T47D (cell line): ENCODE measurements at places on chromosomes 2 and 18.
A peak's percentile ranks its signal among the peaks of the same experiment; 100 is the strongest.

DNA sequence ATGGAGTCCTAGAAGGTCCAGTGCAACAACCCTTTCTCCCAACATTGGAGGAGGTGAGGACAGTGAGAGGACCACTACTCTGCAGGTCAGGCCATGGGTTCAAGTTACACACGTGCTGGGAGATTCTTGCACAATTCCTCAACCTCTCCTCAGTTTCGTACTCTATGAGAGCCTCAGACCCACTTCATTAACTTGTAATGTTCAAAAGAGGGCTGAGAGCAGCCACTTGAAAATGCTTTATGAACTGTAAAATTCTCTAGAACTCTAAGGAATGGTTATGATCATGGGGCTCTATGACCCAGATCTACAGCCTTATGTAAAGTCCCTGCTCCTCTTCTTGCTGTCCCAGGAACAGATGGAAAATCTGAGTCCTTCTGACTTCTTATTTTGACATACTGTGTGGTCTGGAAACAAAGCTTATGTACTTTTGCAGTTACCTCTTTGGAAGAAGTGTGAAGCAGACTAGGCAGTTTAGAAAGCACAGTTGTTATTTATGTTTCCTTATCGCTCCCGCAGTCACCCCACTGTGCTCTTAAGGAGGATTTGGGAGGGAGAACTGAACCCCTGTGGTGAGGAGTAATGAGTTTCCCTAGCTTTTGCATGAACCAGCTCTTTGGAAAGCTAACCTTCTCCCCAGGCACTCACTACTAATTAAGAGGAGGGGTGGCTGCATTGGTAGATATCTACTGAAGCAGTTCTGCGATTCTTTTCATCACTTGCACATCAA, 296.6 kb downstream of the LRRTM1 start:
- DNase-seq, result no peak

- DNase-seq, result no peak
Observed at GRCh38 chr2:72084584-72084976, 63.1 kb downstream of the CYP26B1 start.

DNA sequence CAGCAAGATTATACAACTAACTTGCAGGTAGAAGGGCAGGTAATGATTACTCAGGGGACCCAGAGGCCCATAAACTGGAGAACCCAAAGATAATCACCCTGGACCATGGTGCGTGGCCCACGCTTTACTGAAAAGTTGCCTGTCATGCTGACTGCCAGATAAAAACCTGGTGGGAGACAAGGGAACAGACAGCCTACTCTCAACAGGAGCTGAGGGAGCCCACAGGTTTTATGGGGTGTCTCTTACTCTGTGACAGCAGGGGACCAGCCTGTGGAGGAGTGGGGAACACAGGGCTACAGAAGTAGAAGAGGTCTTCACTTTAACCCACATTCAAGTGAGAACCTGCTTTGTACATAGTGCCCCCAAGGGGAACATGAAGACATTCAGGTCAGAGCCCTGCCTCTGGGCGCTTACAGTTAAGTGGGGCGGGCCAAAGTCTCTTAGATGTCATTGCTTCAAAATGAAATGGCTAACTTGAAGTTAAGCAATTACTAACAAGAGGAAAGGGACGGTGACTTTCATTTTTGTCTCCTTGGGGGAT, 60.4 kb downstream of the DHRS9 start:
- DNase-seq, result no peak

- DNase-seq, result no peak
Observed at GRCh38 chr2:138356178-138356577, 145.4 kb upstream of the SPOPL start.

- no peak for DNase-seq
Observed at GRCh38 chr2:229868794-229869193, 53.0 kb downstream of the TRIP12 start.

DNA sequence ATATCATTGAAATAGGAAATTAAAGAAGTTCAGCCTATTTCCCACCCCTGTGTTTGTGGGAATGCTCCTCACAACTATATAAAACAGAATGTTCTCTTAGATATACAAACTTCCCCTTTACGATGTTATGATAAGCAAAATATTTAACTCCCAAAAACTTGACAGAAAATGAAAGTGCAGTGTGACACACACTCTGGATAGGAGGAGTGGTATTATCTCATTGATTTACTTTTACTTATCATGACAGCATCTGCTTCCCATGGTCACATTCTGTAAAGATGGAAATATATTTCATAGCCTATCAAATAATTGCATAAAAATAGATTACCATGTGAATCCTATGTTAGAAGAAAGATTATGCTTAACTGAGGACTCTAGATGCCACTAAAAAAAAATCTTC, 96.6 kb upstream of the STK17B start:
- no peak for DNase-seq

- peak; percentile 9 for DNase-seq
Observed at GRCh38 chr2:71223767-71224333, 3.1 kb downstream of the PAIP2B start.

GRCh38 chr2:31297751-31298150, 63.8 kb downstream of the EHD3 start:
- no peak for DNase-seq

DNA sequence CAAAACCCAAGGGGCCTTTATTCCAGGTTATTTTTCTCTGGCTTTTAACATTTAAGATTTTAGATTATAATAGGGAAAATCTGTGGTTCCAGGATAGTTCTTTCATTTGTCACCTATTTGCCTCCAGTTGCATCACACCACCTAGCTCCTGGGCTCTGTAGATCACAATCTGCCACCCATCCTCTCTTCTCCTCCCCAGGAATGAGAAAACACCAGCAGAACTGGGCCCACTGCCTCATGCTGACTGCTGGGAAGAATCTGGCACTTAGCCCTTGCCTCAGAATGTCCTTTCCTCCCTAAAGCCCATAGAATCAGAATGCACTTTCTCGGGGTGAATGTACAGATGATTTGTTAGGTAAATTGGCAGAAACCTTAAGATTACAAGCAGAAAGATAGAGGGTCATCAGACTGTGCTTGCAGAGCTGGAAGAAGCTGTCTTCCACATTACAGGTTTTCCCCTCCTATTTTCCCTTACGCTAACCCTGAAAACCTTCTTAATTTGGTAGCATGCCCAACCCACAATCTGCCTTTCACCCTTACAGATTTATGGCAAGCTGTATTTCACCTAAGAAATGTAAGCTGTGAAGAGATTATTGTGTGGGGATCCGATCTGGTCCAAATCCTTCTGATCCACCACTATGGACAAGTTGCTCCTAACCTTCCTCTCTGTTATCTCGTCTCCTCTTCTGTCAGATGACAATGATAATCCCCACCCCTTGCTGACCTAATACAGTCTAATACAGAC, 72.6 kb downstream of the LRRC30 start:
- no peak for DNase-seq

DNA sequence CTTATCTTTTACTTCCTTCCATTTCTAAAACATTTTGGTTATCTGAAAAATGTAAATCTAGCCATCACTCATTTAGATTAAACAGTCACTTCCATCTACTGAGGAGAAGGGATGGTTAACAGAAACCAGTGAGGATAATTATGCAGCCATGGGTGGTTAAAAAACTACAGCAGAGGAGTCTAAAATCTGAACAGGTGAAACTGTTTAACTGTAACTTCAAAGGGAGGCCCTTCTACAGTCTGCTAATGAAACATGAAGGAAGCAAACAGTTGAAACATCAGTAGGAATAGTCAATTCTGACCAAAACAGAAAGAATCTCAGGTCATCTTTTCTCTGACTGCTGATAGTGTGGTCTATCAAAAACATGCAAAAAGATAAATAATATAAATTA, 71.0 kb downstream of the DTNB start:
- no peak for DNase-seq

DNA sequence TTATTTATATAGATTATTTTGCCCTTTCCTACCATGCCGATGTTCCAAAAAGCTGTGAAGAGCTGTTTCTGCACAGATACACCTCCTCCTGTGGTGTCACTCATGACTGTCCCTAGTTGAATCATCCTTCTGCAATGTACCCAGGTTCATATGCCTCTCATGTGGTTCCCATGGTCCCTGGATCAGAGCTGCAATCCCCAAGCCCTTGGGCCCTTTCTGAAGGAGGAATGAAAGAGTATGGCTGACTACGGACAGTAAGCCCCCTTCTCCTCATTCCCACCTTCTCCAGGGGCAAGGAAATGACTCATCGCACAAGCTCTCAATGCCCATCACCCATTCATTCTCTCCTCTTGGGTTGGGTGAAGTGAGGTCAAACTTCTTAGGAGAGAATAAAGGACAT, 63.9 kb upstream of the ACVR1 start:
- DNase-seq, result no peak

DNA sequence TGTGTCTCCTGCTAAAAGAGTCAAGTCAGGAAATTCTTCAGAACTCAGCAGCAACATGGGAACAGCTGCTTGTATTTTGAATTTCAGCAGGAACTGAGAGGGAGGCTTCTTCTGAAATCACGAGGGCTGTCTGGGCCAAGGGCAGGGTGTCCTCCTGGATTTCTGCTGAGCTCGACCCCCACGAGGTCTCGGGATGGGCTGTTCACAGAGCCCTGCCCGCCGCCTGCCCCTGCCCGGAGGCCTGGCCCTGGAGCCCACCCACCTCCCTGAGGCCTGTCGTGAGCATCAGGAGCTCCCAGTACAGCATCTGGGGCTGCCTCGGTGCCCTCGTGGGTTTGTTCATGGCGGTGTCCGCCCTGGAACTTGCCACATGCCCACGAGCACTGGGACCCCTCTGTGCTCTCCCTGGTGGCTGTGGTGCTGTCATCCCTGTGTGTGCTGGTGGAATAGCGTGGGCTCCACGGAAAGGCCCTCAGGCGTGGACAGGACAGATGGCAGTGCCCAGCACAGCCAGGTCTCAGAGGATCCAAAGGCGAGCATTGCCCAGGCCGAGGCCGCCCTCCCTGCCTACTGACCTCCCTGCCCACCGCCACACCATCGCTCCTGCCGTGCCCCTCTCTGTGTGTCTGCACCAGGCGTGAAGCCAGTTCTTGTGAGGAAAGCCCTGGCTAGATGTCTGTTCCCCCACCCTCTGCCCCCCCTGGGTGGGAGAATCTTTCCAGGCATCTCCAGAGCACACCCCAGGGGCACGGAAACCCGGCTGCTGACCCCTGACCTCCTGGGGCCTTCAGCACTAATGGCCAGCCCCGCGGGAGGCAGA, 25.9 kb downstream of the RAMP1 start:
- no peak for DNase-seq

GRCh38 chr2:24409171-24409570, 48.8 kb upstream of the ITSN2 start:
- no peak for DNase-seq

GRCh38 chr18:3626929-3627458, 177.0 kb downstream of the TGIF1 start:
- DNase-seq, result no peak

GRCh38 chr2:48219234-48219554, 310.8 kb upstream of the STON1 start:
- no peak for DNase-seq

GRCh38 chr2:135169900-135170753, 118.0 kb downstream of the RAB3GAP1 start:
- DNase-seq, result no peak

GRCh38 chr2:9735335-9735734, 104.5 kb upstream of the YWHAQ start:
- DNase-seq, result no peak

- no peak for DNase-seq
Observed at GRCh38 chr2:199356412-199356811, 101.3 kb downstream of the SATB2 start.

DNA sequence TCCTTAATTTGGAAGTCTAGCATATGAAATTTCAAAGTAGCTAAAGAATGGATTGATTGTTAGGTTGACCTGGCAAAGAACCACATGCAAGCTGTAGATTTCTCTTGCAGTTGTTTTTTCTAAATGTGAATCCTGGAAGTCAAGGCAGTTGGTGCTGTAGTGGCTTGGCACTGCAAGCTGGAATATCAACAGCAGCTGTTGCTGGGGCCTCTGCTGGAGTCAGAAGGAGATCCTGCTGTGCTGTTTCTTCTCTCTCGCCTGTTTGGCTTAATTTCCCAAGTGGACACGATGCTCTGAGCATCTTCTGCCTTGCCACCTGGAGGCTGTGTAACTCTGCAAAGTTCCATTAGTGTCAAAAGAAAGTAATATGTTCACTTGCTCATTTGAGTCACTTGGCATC, 12.6 kb downstream of the PIK3C3 start:
- no peak for DNase-seq

DNA sequence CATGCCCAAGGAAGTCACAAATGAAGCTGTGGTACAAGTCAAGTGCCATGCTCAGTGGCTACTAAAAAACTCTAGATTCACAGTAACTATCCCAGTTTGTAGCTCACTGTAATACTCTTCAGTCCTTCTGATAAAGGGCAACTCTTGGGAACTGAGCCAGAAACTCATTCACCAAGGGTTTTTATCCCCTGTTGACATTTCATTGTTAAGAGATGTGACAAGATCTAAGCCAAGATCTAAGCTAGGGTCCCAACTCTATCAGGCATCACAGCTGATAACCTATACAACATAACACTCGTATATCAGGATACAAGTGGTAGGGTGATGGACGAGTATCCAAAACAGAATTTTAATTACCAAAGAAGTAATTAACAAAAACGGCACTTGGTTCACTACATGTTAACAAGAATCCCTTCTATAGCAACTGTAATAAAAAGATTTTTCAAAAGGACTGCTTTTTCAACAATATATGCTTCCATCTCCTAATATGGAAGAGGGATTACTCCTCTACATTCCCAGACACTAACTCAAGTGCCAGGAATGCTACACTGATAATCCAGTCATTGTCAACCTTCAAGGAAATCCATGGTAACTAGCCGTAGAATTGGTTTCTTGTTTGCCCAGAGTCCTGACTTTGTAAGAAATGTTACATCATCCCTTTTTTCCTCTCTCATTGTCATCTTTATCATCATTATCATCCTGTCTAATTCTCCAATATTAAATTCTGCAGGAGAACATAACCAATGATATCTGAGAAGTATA, 111.7 kb downstream of the CDH2 start:
- no peak for DNase-seq

GRCh38 chr2:26245810-26246209, 1.1 kb downstream of the HADHB start:
- DNase-seq, result no peak

DNA sequence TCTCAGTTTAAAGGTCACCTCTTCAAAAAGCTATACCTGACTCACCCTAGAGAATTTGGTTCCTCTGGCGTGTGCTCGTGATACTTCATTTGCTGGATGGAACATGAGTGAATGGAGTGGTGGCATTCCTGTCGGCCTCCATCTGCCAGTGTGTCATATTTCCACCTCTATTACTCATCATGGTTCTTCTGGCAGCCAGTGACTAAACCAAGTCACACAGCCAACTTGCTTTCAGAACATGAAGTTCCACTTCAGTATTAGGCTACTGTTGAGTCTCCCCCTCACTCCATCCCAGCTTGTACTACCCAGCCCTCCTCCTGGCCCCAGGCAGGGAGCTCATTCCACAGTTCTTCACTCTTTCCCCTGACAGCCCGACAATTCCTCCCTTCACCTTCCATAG, 169.8 kb downstream of the MREG start:
- DNase-seq, result no peak

DNA sequence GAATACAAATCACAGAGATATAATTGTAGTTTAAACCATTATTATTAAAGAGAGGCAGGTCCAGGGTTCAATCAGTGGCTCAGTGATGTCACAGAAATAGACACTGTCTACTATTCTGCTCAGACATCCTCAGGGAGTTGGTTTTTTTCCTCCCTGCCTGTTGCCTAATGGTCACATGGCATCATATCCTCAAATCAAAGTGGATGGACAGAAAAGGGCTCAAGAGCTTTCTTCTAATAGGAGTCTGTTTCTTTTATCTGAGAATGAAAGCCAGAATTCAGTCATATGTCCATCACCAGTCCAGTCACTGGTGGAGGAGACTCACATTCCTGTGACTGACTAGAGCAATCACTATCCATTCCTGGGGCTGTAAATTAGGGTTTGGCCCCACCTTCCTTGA, 27.9 kb upstream of the EPC2 start:
- DNase-seq, result no peak
